ENCODE measurements at places on chromosomes 2 and 18.

DNA sequence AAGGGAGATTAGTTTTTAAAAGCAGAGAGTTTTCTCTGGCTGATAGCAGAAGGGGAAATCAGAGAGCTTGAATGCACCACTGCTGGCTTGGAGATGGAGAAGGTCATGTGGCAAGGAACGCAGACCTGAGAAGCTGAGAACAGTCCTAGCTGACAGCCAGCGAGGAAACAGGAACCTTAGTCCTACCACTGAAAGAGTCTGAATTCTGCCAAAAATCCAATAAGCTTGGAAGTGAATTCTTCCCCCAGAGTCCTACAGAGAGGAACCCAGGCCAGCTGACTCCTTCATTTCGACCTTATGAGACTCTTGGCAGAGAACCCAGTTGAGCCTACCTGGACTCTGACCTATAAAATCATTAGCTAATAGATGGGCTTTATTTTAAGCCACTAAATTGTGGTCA, 371.9 kb upstream of the TNP1 start:
- no peak for DNase-seq

DNA sequence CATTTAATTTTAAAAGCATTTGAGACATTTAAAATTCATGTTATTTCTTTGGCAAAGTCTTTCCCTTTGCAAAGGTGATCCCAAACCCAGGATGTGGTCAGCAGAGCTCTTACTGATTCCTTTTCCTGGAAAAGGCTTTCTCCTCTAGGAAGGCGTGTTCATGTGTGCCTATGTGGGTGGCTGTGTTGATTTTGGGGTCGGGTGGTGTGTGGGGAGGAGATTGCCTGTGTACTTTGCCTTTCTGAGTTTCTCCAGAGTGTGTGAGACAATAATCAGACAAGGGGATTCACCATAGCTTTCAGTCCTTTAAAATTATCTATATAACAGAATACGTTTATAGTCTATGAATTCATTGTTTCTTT, 173.2 kb downstream of the SOCS6 start:
- no peak for DNase-seq

GRCh38 chr2:95166065-95166763, 605 bp downstream of the ZNF2 start:
- DNase-seq: no peak

- no peak for DNase-seq
Measured at GRCh38 chr2:216486708-216487107, 11.9 kb upstream of the RPL37A start.

- DNase-seq: no peak
Measured at GRCh38 chr18:24270358-24270936, 127.2 kb downstream of the OSBPL1A start.

DNA sequence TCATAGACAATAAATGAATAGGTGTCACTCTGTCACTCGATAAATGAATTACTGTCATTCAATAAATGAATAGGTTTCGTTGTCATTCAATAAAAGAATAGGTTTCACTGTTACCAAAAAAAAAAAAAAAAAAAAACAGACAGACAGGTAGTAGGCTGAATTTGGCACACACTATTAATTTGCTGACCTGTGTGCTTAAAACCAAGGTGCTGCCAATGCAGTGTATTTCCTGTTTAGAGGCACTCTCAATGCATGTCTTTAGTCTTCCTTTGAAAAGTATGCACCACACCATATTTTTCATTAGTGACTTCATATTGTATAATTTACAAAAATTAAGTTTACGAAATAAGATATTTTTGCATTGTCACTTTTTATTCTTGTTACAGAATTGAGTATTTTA, 16.2 kb downstream of the ANKRD62 start:
- no peak for DNase-seq

- no peak for DNase-seq
Measured at GRCh38 chr2:240383099-240383758, 52.2 kb upstream of the GPC1 start.

- no peak for DNase-seq
Measured at GRCh38 chr2:62200868-62201267, 5.0 kb downstream of the B3GNT2 start.

- no peak for DNase-seq
Measured at GRCh38 chr2:202355993-202356505, 20.1 kb upstream of the BMPR2 start.

GRCh38 chr2:29485117-29485516, 369.9 kb downstream of the CLIP4 start:
- no peak for DNase-seq

DNA sequence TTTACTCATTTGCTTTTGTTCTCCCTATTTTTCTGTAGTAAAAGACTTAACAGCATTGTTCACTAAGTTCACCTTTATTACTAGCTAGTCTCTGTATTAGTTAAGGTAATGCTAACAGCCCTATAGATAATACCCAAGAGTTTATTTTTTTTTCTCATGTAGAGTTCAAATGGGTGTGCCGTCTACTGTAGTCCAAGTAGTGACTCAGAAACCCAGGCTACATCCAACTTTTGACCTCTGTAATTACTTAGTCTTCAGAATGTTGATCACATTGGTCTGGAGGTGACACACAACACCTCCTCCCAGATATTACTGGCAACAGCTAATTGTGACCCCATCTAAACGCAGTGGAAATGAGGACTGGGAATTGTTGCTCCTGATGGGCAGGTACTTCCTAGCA, 7.7 kb downstream of the COQ10B start:
- no peak for DNase-seq

DNA sequence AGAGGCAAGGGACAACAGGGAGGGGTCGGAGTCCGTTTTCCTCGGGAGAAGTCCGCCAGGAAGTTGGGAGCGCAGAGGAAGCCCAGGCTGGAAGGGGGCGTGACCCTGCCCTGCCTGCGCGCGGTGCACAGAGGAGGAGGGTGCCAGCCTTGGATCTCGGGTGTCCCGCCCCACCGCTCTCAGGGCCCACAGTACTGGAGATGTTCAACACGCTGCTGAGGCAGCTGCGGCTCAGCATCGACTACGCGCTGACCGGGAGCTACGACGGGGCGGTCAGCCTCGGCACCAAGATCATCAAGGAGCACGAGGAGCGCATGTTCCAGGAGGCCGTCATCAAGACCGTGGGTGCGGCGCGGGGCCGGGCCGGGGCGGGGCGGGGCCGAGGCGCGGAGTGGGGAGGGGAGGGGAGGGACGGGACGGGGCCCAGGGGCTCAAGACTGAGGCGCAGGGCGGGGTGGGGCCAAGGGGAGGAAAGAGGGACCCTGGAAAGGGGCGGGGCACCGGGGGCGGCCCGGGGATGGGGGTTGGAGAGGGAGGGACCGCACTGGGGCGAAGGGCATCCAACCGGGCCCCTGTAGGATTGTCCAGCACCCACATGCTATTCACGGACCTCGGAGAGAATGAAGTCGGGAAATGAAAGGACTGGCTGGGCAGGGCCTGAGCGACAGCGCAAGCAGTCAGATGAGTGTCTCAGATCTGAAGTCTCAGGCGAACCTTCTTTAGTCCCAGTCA, 36.6 kb downstream of the POMC start:
- DNase-seq: no peak

DNA sequence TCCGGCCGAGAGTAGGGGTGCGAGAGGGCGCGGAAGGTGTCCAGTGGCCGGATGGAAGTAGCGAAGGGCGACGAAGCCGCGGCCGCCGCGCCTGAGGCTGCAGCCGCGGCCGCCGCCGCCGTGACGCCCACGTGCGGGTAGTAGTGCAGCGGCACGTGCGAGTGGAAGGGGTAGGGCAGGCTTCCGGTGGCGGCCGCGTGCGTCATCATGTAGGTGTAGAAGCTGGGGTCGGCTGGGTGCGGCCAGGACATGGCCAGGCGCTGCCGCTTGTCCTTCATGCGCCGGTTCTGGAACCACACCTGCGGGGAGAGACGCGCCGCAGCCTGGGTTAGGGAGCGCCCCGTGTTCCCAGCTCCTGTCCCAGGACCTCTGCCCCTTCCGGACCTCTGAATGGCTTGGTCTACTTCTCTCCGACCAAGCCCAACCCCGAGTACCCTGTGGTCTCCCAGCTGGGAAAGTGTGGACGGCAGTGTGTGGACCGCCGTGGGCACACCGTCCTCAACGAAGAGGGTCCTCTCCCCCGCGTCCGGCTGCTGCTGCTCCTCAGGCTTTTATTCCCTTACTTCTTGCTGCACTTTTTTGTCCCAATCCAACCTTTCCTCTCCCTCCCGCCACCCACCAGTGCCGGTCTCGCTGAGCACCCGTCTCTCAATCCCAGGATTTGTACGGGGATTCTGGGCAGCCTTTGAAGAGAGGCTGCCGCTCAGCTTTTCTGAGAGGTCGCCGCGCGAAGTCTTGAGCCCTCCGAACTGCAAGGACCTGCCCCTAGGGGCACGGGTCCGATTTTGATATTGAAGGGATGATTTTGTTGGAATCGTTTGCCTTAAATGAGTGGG, 3.0 kb downstream of the EVX2 start:
- no peak for DNase-seq

- DNase-seq: no peak
Measured at GRCh38 chr2:24238158-24238557, 63.3 kb downstream of the FAM228A start.

DNA sequence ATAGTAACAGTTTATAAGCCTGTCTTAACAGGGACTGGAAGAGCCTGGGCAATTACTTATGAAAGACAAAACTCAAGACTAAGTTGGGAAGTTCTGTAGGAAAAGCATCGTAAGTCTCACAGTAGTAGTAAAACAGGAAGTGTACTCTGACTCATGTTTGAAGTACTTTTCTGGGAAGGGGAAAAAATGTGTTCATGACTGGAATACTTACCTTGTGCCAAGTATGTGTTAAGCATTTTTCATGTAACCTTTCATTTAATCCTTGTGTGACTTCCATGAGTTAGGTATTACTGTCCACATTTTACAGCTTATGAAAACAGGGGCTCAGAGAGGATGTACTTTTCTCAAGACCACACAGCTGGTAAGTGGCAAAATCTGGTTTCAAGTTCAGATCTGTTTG, 13.7 kb upstream of the SKOR2 start:
- no peak for DNase-seq

Data from stimulated activated CD8-positive, alpha-beta memory T cell treated with anti-CD3 and anti-CD28 coated beads, Interleukin-4, amount 100 ng/mL, for 4 hours (primary cell).